Effector memory CD8-positive, alpha-beta T cell (primary cell): ENCODE measurements at places on chromosomes 11 and 22.

DNA sequence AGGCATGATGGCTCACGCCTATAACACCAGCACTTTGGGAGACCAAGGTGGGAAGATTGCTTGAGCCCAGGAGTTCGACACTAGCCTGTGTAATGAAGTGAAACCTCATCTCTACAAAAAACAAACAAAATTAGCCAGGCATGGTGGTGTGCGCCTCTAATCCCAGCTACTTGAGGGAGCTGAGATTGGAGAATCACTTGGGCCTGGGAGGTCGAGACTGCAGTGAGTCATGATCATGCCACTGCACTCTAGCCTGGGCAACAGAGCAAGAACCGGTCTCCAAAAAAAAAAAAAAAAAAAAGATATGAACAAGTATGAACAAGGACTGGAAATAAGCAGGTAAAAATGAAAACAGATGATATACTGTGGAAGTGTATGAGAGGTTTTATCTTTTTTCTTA is 54.1 kb upstream of the SOX6 start:
- DNase-seq: no peak

- DNase-seq: peak; percentile 10
Measured at GRCh38 chr22:32660292-32660691, 141.2 kb upstream of the TIMP3 start.

DNA sequence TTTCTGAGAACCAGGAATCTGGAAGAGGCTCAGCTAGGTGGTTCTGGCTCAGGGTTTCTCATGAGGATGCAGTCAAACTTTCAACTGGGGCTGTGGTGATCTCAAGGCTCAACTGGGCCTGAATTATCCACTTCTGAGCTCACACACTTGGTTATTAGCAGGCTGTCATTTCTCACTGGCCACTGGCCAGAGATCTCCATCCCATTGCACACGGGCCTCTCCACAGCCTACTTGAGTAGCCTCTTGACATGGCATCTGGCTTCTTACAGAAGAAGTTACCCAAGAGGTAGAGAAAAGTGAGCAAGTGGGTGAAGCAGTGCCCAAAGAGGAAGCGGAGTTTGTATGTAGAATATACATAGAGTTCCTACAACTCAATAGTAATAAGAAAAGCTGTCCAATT is 16.0 kb downstream of the CALCA start:
- DNase-seq: no peak

DNA sequence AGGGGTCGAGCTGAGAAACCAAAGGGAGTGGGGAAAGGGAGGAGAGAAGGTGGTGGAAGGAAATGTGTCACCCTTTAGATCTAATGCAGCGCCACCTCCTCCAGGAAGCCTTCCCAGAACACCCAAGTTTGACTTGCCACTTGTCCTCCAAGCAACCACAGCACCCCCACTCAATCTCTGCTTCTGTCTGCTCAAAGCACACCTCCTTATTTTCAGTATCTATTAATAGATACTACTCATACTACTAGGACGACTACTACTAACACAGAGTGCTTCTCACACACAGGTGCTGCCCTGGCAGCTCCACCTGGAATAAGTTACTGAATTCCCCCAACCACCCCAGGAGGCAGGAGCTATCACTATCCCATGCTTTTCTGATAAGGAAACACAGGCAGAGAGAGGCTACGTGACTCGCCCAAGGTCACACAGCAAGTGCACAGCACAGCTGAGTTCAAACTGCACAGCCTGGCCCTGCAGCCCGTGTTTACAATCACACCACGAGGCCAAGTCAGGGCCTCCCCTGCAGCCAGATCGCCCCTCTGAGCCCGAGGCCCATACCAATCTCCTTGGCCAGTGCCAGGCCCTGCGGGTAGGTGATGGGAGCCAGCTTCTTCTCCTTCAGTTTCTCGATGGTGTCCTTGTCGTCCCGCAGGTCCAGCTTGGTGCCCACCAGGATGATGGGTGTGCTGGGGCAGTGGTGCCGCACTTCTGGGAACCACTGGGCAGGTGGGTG is 13.2 kb downstream of the RAC2 start:
- peak; percentile 43 for DNase-seq

GRCh38 chr22:39316440-39317083 is 2.9 kb downstream of the RPL3 start:
- DNase-seq: peak; percentile 77

GRCh38 chr11:8839306-8839956 is 71.6 kb upstream of the AKIP1 start:
- DNase-seq: no peak

- DNase-seq: no peak
Measured at GRCh38 chr11:48040830-48041444, 60.6 kb downstream of the PTPRJ start.

- DNase-seq: no peak
Measured at GRCh38 chr11:129295746-129296145, 79.9 kb upstream of the BARX2 start.

- DNase-seq: no peak
Measured at GRCh38 chr11:71489311-71490043, 36.5 kb downstream of the NADSYN1 start.

- DNase-seq: no peak
Measured at GRCh38 chr22:44666207-44666585, 35.8 kb upstream of the PRR5 start.

GRCh38 chr11:110966131-110966530 is 253.9 kb upstream of the ARHGAP20 start:
- DNase-seq: no peak
